ENCODE measurements at places on chromosomes 7 and 10.
A peak's percentile ranks its signal among the peaks of the same experiment; 100 is the strongest.

- DNase-seq = no peak
Observed at GRCh38 chr10:102782673-102783551, 39.2 kb downstream of the WBP1L start.

- no peak for DNase-seq
Observed at GRCh38 chr7:118449797-118450567, 225.5 kb downstream of the ANKRD7 start.

DNA sequence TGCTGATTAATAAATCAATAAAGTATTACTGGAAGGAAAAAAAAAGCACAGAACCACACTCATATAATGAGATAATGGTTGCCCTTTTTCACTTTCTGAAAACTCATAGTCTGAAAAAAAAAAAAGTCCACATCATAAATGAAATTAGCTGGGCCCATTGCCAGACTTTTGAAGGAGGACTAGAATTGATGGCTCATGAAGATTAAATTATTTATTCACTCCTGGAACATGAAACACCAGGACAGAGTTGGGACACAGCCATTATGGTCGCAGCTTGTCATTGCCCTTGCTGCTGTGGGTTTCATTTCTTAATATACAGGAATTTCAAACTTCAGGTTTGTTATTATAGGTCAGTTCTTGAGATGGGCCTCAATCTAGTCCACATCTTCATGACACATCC is 91.9 kb downstream of the CNTNAP2 start:
- DNase-seq = no peak

GRCh38 chr7:73974948-73975926 is 52.7 kb upstream of the ELN start:
- no peak for DNase-seq

- no peak for DNase-seq
Observed at GRCh38 chr10:28280652-28281051, 22.2 kb downstream of the MPP7 start.

- no peak for DNase-seq
Observed at GRCh38 chr10:89665302-89665701, 20.3 kb upstream of the PANK1 start.

DNA sequence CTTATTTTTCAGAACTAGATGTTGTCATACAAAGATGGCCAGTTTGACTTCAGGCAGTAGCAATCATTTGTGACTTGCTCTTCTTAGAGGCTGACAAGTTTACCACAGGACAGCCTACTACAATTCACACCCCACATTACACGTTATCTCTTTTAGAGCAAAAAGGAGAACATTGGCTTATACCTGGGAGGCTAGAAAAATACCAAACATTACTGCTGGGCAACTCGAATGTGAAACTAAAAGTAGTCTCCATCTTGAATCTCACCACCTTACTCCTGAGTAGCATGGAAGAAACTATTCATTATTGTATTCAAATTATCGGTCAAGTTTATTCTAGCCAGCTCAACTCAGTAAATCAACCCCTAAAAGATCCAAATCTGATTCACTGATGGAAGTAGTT is 90.7 kb upstream of the TMEM26 start:
- DNase-seq = no peak

DNA sequence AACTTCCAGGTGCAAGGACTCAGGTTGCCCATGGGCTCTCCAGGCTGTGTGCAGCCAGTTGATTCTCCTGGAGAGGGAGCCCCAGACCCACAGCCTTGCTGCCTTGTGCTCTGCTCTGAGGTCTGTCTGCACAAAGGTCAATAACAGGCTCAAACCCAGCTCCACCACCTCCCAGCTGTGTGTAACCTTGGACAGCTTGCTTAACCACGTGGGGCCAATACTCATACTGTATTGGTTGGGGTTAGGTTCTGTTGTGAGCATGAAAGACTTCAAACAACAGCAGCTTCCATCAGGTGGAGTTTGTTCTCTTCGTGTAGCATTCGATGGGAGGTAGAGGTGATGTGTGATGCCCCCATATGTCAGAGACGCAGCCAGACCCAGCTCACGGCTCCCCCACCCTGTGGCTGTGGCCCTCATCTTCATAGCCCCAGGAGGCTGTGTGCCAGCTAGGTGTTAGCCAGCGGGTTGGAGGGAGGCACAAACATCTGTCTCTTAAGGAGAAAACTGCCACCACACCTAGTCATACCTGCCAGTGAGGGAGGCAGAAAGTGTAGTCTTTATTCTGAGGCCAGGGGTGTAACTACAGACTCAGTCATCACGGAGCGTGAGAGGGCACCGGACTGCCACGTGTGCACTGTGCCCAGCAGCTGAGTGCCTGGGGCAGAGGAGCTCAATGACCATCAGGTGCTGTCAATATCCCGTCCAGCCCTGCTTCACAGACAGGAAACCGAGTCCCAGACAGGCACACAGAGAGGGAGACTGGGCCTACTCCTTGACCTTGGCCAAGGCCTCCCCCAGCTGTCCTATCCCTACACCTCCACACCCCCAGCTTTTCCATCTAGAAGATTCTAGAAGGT is 8.1 kb upstream of the POLD2 start:
- DNase-seq = no peak

GRCh38 chr7:158020706-158021095 is 566.9 kb downstream of the PTPRN2 start:
- DNase-seq = no peak

- DNase-seq = no peak
Observed at GRCh38 chr7:145643981-145644380, 472.6 kb upstream of the CNTNAP2 start.

GRCh38 chr7:30412782-30413504 is 65.6 kb downstream of the NOD1 start:
- peak; percentile 65 for DNase-seq

GRCh38 chr7:158757404-158757989 is 52.9 kb upstream of the NCAPG2 start:
- DNase-seq = no peak

DNA sequence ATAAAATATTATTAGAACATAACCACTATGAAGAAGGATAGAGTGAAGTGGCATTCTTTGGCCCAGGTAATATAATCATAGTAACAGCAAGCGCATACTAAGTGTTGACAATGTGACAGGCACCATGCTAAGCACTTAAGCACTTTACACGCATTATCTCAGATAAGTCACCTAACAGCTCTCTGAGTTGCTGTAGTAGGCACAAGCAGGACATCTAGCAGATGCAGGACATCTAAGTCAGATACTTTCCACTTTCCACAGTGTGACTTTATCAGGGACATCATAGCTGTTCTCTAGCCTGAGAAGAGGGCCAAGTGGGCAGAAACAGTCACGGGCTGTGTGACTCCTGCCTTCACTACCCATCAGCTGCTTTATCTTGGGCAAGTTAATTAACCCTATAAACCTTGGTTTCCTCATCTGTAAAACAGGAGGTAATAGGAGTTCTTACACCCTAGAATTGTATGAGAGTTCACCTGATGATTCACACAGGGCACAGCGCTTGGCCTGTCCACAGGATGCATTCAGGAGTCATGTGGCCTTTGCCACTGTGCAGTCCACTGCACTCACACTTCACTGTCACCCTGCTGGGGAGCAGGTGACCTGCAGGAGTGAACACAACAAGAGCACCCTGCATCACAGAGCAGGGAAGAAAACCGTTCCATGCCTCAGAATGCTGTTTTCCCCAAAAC is 12.5 kb downstream of the LIPA start:
- DNase-seq = no peak

DNA sequence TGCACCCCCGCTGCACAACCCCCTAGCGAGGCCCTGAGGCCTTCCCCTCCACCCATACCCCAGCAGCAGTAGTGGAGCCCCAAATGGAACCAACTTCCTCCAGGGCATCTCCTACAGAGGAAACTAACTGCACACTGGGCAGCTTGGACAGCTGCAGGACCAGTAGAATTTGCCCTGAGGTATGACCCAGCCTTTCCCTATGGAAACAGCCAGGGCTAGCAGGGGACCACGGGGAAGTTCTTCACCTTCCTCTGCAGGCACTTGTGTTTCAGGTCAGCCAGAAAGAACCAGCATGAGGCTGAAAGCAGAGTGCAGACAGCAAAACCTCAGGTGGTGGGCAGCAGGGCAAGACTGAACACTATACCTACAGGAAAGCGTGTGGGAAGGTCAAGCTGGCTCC is 5.7 kb upstream of the EEPD1 start:
- DNase-seq = no peak

- DNase-seq = no peak
Observed at GRCh38 chr7:84187087-84187805, 7.3 kb downstream of the SEMA3A start.
